Mucosa of gallbladder (tissue), 1 donor: ENCODE measurements at places on chromosomes 4 and X. TPM values are rescaled to one million over a fixed set of nuclear protein-coding genes. Genes with fewer than 3 reads are reported as not detected.
A peak's percentile ranks its signal among the peaks of the same experiment; 100 is the strongest.

DNA sequence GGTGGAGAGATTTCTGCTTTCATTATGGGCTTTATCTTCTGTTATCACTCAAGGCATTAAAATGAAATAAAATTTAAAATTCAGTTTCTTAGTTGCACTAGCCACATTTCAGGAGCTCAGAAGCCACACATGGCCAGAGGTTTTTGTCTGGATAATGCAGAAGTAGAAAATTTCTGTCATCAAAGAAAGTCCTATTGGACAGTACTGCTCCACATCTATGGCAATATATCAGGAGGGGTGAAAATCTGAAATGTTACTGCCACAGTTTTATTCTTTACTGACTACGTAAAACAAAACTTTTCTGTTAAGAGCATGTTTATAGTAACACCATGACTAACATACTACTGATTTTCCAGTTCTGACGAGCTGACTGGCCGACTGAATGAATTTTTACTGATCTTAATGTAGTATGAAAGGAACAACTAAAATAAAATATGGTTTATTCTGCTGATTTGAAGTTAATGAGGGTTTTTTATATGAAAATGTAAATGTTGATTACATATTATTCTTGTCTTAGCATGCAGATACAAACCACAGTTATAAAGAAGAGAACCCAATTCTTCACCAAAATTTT lies 264.0 kb upstream of the HAND2 start:
- DNase-seq: no peak

DNA sequence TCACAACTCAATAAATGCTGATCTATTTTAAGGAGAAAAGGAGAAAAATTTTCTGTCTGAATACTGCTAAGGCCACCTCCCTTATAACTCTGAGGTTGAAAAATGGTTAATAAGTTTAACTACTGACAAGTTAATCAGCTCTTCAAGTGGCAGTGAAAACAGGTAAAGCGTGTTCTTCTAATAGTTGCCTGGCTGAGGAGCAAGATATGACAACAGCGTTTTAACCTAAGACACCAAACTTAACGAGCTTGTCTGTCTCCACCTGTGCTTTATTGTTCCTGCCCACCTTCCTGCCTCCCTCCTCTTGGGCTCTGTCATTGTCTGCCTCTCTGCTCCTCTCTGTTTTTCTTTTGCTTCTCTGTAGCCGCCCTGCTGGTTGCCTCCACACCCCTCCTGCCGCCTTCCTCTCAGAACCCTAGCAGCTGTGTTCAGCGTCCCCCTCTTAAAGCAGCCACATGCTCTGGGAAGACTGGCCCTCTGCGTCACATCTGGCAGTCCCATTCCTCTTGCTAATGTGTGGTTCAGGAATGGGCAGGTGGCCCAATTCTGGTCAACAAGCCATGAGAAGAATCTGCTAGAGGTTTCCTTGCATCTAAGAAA lies 4.3 kb upstream of the TSPAN5 start:
- DNase-seq: no peak

GRCh38 chrX:151386838-151387459 lies 10.1 kb upstream of the VMA21 start:
- no peak for DNase-seq

Gene MSL3
- total RNA-seq: 24.3 TPM

Gene EVC2
- 7.1 TPM for total RNA-seq

DNA sequence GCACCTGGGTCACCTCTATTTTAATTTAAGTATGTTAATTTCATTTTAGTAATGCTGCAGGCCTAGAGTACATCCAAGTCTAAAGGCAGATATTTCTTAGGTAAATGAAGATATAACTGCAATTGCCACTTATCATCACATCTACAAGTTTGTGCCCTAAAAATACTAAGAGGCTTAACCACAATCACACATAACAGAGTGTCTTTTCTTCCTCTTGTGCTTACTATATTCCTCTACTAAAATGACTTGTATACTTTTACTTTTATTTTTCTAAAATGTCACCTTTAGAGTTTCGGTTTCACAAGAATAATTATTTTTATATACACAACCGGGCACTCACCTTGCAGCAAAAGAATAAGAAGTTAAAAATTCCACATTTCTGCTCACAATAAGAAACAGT lies 77.9 kb downstream of the EFHC2 start:
- DNase-seq: no peak

GRCh38 chrX:19552793-19553192 lies 37.5 kb upstream of the MAP3K15 start:
- no peak for DNase-seq

Gene L1CAM
- total RNA-seq: 10.0 TPM

- no peak for DNase-seq
Measured at GRCh38 chr4:102139132-102139573, 206.1 kb downstream of the SLC39A8 start.

DNA sequence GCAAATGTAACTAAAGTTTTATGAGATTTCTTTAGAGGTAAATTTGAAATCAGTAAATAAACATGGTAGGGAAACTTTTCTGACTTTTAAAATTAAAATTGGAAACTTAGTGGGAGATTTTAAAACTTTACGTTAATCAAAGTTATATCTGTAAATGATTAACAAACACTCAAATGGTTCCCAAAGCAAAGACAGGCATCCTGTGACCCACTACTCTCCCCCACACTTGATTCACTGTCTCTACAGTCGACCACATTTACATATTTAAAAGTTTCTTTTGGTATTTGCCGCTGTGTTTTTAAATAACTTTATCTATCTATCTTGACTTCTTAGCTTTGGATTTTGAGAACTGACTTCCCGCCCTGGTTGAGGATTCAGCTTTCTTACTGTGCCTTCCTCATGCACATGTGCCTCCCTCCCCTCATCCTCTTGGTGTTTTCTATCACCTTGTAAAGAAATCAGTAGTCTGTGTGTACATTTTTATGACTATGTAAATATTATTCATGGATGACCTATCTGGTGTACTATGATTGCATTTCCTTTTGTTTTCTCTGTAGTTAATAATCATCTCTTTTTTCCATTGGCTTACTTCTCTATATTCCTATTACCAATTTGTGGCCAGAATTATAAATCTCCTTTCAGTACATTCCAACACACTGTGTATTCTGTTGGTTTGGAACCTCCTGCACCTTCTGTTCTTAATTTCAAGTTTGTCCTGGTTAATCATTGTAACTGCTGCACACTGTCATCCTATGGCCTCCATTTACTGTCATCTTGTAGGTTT lies 72.6 kb downstream of the WWC2 start:
- no peak for DNase-seq

DNA sequence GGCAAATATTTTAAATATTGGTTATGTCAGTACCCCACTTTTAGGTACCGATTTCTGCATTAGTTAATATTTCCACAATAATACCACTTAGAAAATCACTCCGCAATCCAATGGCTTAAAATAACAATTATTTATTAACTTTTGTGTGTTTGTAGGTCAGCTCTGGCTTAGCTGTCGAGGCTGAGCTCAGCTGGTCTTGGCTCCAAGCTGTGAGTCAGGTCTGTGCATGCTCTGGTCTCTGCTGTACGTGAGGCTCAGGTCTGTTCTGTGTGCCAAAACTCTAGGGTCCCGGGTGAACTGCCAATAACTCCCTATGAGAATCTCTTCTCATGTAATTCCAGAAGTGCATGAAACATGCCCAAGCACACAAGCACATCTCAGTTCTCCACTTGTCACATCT lies 245.8 kb upstream of the GK2 start:
- no peak for DNase-seq

Gene RAB41
- total RNA-seq: not detected

- DNase-seq: no peak
Measured at GRCh38 chrX:96692454-96692853, 7.8 kb downstream of the DIAPH2 start.

DNA sequence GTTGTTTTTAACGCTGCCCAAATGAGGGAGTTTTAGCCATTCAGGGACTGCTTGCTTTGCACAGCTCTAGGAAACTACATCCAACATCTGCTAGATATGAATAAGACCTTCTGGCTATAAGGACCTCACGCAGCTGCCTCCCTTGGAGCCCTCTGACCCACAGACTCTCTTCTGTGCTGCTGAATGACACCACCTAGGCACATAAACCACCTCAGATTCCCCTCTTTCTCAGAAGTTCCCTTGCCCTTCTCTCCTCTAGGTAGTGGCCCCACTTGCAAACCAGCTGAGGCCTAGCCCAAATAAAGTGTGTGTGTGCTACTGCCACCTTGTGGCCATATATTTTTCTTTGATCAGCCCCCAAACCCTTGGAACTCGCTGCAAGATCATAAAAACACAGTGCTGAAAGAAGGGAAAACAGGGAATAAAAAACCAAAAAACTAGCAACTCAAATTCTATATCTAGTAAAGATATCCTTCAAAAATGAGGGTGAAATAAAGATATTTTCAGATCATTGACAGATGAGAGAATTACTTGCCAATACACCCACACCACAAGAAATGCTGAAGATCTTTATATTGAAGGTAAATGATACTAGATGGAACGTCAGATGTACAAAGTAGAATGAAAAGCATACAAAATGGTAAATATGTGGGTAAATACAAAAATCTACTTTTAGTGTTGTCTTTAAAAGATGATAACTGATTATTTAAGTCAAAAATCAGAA lies 265.9 kb downstream of the ADAMTS3 start:
- DNase-seq: peak; percentile 29

Gene F11
- total RNA-seq: 23.9 TPM

- DNase-seq: no peak
Measured at GRCh38 chr4:148442832-148443511, 758 bp upstream of the NR3C2 start.

Gene ZIC3
- total RNA-seq: not detected

DNA sequence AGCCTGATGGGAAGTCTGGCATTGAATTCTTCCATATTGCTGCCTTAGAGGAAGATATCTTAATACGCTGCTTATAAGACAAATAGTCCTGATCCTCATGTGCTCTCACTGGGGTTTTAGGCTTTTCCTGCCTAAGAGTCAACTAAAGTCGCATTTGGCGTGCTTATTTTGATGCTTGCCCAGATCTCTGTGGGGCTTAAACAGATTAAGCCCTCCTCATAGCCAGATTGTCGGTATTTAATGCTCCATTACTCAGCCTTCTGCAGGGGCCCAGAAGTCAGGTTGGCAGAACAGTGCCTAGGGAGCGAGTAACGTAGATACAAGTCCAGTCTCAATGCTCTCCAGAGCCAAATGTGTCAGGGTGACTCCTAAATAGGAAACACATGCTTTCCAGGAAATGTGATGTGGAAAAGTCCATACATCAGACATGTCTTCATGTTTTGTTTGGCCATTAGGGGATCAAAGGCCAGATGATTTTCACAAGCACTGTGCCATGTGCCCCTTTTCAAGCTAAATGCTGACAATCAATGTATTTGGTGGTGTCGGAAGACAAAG lies 262.8 kb downstream of the PRDM5 start:
- DNase-seq: no peak

DNA sequence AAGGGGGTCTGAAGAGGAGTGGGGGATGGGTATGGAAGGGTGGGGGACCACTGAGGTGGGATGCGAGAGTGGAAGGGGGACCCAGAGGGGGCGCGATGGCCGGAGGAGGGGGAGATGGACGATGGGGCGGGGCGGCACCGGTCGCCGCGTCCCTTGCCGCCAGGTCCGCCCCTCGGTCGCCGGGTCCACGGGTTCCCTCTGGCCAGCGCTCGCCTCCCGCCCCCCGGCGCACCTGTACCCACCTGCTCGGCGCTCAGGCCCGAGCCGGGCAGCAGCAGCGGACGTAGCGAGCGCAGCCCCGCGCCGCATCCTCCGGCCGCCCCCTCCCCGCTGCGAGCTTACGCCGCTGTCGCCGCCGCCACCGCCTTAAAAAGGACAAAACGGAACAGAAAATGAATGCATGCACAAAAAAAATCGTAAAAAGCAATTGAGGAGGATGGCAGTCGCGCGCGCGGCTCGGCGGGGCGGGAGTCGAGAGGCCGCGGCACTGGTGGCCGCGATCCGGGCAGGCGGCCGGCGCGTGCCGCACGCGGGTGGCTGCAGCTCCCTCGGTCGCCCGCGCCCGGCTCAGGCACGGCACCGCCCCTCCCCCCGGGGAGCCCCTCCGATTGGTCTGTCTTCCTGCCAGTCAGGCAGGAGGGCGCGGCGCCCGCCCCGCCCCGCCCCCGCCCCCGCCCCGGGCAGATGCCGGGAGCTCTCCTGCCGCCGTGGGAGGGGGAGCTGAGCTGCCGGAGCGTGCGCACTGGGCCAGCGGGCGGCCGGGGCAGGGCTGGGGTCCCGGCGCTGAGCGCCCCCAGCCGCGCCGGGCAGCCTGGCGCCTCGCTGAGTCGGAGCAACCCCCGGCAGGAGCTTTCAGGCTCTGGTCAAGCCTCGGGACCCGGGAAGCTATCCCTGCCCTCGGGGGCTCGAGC lies at the start of gene JAKMIP1:
Gene JAKMIP1 (minus strand): TSS at position 539 of the 911 bp plus-strand sequence. CDS start 87,699 bp downstream, outside the sequence.
- peak; percentile 85 for DNase-seq

Gene SLC6A14
- total RNA-seq: 0.12 TPM

Gene DCAF8L2
- not detected for total RNA-seq

- DNase-seq: no peak
Measured at GRCh38 chrX:25343060-25343459, 327.3 kb upstream of the ARX start.

GRCh38 chrX:103329991-103330390 lies at the start of gene TCEAL7:
Gene TCEAL7 (plus strand): TSS chrX:103330239. CDS start chrX:103331404, 1,165 bp downstream.
- peak; percentile 24 for DNase-seq

DNA sequence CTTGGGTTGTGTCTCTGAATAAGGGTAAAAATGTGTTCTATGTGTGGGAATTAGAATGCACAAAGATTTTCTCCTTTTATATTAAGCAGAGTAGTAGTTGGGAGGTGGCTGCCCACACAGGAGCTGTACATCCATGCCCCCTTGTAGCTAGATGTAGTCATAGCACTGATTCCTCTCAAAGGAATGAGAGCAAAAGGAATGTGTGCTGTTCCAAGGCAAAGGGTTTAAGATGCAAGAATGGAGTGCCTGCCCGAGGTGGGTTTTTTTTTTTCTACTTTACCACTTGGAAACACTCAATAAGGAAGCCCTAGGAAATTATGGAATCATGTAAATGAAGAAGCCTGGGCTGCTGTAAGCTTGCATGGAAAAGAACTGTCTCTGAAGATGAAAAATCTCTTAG lies 2183.2 kb upstream of the AGA start:
- no peak for DNase-seq

- DNase-seq: no peak
Measured at GRCh38 chrX:119062750-119063374, 9.9 kb upstream of the CT47C1 start.

- DNase-seq: no peak
Measured at GRCh38 chr4:5976921-5977320, 41.3 kb downstream of the C4orf50 start.

- no peak for DNase-seq
Measured at GRCh38 chrX:149453906-149454822, 50.9 kb downstream of the IDS start.
